Myocyte (in vitro differentiated cells): ENCODE measurements at places on chromosomes 1 and 21. TPM values are rescaled to one million over a fixed set of nuclear protein-coding genes. Genes with fewer than 3 reads are reported as not detected.

GRCh38 chr1:197519741-197520334, 251.8 kb downstream of the CRB1 start:
- DNase-seq = peak; percentile 14

DNASE2B gene
- total RNA-seq = not detected in 2 replicates

GRCh38 chr1:17121881-17122280, 2.6 kb upstream of the PADI2 start:
- DNase-seq = peak; percentile 95

GRCh38 chr1:87462894-87463293, 134.2 kb downstream of the LMO4 start:
- DNase-seq = no peak

DNA sequence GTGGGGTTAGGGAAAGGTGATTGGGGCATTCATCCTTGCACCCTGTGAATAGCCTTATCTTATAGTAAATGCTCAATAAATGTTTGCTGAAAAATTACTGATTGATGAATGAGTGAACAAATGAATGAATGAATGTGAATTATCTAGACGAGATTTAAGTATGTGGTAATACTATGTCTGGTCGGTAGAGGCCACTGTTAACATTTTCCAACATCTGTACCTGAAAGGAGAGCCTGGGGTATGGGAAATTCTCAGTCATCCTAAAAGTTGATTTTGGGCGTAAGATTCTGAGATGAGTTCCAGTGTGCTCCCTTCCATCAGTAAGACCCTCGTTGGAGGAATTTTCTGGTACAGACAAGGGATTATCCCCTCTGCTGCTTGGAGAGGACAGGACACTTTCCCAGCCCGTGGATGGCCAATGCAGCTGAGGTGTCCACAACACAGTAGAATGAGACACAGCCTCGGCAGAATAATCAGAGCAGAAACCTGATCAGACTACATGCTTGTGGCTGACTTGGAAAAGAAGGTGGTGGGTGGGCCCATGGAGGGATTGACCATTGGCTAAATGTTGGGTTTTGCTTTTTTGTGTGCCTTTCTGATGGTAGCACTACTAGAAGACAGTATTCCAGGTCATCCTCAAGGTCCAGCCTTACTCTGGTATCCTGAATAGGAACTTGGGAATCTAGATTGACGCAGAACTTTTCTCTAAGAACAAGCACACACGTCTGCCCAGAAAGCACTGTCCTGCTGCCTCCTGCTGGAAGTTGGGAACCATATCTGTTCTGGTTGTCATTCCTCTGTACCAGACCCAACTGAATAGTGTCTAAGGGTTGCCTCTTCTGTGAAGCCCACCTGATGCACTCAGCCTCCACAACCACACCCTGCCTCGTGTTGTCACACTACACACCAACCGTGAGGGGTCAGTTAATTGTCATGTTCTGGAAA, 262.0 kb downstream of the TNR start:
- no peak for DNase-seq

DNA sequence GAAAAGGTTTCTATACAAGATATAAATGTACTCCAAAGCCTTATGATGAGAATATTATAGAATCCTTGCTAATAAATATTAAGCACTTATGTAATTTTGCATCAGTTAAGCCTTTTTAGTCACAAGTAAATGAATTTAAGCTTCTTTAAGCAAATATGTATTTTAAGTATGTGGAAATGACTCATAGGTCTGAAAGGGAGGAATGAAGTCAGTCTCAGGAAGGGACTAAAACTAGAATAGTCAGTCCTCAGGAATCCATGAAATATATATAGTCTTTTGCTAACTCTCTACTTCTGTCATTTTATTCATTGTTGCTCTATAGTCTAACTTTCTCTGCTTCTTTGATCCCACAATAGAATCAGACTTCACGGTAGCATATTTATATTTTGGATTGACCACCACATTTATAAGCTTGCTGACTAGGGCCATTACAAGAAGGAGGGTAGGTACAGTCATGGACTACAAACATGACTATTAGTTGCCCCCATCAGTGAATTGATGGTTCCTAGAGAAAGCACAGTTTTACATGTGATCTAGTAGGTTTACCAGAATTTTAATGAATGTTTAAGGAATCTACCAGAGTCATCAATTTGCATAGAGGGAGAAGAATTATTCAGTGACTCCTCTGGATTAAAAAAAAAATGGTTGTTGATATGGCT, 20.2 kb upstream of the RABGGTB start:
- DNase-seq = peak; percentile 58

GRCh38 chr1:46401964-46402626, 8.0 kb downstream of the FAAH start:
- DNase-seq = peak; percentile 71

DNA sequence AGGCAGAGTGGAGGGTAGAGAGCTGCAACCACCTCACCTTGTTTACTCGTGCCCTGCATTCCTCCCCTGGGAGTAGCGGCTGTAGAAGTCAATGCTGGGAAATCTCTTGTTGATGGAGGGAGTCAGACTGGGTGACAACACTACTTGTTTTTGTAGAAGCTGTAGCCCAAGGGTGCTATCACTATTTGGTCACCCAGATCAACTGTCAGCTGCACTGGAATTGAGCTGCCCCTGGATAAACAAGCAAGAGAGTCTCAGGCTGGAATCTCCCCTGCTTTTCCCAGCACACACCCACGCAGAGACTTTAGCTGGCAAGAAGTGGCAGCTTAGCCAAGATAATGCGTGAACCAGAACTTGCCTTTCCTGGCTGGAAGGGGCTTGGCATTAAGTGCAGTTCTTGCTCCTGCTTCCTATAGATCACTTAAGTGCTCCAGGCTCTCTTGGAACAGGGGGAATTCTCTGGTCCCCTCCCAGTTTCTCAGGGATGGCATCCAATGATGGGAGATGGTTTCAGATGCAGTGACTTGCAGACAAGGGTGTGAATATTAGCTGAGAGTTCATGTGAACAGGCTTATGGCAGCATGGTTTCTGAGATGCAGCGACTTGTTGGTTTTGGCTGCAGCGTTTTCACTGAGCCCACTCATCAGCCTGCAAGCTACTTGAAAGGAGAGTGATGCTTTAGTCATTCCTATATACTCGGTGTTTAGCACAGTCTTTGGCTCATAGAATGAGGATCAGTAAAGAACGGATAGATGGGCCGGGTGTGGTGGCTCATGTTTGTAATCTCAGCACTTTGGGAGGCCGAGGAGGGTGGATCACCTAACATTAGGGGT, 16.8 kb downstream of the ATP2B4 start:
- peak; percentile 34 for DNase-seq

DNA sequence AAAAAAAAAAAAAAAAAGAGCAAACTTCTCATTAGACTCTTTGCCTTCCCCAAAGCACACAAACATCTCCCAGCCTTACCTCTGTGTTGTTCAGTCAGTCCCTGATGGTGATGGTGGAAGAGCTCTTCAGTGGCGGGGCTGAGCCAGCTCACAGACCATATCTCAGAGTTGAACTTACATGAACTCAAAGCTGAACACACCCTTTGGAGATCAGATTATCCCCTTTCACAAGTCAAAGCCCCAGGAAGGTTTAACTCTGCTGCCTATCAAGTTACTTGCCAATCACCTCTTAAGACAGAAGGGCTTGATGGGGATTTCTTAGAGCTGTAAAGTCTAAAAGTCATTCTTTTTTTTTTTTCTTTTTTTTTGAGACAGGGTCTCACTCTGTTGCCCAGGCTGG, 55.2 kb upstream of the L1TD1 start:
- DNase-seq = no peak

DNA sequence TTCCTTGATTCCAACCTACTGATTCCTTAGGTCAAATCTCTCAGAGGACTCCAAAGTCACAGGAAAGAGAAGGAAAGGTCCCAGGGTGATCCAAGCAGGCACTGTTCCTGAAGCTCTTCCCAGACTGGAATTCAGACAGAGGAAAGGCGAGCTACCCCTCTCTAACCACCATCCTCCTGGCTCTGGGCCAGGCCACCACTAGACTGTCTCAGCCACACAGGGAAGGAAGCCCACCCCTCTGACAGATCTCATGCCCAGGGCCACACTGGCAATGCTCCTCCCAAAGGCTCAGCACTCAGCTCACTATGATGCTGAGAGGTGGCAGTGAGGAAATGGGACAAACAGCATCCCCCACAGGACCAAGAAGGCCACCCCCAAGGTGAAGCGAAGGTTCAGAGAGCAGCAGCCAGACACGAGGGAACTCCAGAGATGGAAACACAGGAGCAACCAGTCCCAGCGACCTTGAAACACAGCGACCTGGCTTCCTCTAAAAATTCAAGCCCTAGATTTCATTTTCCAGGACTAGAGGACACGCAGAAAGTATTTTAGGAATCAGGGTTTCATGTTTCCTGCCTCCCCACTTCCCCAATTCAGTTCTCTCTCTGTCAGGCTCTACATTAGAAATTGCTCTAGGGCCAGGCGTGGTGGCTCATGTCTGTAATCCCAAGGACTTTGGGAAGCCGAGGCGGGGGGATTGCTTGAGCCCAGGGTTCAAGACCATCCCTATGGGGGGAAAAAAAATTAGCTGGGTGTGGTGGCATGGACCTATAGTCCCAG, 18.8 kb downstream of the PIK3C2B start:
- peak; percentile 55 for DNase-seq

DNA sequence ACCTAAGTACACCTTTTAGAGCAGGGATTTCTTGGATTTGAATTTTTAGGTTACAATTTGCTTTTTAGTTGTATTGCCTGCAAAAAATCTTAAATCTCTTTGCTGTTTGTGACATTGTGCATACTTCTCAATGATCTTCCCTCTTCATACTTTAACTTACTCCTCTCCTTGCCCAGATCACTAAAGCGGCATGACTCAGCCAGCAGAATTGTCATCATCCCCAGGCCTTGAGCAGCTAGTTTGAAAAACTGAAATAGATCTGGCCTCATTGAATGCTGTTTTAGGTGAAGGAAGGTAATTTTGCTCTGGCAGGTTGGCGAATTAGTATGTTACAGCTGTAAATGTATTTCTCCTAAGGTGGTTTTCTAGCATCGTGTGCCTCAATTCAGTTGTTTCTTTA, 145.9 kb downstream of the RYR2 start:
- no peak for DNase-seq

KIRREL1 gene
- total RNA-seq = 41.8 and 50.2 TPM in 2 replicates
